ENCODE measurements at places on chromosomes 1 and 21.
A peak's percentile ranks its signal among the peaks of the same experiment; 100 is the strongest.

DNA sequence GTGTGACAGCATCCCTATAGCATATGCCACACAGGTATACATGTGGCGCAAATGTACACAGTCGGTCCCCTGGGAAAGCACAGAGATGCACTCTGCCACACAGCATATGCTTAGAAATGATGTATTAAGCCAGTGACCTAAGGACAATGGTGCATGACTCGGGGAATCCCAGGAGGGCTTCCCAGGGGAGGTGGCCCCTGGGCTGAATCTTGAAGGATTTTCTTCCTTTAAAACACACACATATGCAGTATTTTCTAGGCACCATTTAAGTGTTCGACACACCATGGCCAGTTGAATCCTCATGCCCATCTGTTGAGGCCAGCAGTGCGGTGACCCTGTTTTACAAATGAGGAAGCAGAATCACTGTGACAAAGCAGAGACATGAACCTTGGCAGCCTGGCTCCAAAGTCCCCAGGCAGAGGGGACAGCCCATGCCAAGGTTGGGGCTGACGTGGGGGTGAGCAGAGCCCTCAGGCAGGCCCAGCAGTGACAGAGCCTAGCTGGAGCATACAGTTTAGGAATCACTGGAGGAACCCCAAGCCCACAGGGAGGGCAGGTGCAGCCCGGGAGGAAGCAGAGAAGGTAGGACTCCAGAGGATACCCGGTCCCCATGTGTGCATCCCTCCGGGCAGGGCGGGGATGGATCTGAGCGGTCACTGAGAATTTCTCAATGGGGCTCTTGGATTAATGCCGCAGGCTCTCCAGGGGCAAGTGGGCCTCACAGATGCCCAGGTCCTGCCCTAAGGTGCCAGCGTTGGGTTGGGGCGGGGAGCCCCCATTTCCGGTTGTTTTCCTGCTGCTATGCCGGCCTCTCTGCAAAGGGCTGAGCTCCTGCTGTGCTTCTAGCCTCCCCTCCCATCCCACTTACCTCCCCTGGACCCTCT, 28.4 kb downstream of the WNT3A start:
- DNase-seq = no peak

DNA sequence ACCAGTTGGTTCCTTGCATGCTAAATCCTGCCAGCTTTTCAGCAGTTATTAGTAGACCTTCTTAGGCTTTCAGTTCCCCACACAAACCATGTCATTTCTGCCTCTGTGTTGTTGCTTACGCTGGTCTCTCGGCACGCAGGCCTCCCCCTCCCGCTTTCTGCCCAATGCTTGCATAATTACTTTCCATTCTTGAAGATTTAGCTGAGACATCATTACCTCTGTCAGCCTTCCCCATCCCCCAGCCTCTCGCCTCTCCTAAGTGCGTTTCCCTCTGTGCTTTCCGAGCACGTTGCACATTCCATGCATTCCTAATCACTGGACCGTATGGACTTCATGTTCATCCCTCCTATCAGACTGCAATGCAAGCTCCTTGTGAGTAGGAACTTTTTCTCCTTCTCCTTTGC, 26.8 kb downstream of the TSHB start:
- DNase-seq = no peak

DNA sequence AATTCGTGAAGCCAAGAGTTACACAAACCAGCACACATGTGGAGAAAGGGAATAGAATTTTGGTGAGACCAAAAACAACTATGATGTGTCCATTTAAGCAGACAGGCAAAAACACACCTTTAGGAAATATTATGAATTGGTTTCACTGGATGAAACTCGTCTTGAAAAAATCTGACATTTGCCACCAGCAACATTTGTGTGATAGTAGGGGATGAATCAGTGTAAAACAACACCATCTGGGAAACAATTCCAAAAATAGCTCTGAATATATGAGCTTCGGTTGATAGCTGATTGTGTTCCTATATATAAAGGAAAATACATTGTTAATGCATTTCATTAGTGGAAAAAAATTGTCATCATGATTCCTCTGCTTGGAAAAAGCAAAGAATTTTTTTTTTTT, 327.8 kb downstream of the PAPPA2 start:
- no peak for DNase-seq

DNA sequence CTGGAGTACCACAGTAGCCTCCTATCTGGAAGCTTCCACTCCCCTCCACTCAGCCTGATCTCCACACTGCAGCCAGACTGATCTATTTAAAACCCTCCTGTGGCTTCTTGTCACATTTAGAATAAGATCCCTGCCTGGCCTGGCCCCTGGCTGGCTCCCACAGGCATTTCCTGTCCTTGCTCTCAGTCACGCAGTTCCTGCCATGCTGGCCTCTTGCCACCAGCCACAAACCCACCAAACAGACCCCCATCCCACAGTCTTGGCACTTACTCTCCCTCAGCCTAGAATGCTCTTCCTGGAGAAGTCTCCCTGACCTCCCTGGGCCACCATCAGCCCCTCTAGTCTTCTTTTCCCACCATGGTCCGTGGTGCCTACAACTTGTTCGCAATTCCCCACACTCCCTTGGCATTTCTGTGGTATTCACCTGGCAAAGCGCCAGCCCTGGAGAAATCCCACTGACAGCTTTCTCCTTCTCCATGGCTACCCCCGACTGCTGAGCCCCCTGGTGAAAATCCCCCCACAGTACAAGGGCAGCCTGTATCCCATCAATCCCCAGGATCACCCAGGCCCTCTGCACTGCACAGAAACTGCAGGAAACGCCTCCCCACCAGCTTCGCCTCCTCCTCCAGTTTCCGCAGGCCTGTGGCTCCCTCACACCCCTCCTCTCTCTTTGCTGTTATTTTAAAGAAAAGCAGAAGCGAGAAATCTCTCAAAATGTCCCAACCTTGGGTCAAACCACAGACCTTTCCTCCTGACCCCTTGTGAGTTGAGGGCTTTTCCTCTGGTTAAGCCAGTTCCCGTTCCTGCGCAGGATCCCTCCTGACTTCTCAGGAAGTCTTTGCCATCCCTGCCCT, 94.5 kb downstream of the SYT2 start:
- DNase-seq = no peak

- no peak for DNase-seq
Observed at GRCh38 chr1:163047951-163048659, 21.1 kb upstream of the RGS4 start.

DNA sequence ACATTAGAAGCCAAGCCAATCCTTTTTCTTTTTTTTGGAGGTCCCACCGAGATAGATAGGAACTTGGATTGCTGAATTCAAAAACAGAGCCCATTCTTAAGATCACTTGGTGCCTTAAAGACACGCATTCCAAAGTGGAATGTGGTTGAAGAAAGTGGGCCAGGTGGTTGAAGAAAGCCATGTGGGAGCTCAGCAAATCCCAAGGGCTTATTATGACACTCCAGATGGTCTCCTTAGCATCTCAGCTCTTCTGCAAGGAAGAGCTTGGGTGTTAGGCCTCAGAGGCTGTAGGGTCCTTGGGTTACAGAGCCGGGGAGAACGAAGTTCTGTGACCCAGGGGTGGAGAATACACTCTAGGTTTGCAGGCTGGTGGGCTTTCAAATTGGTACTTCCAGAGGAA, 13.5 kb downstream of the TOR3A start:
- DNase-seq = no peak

DNA sequence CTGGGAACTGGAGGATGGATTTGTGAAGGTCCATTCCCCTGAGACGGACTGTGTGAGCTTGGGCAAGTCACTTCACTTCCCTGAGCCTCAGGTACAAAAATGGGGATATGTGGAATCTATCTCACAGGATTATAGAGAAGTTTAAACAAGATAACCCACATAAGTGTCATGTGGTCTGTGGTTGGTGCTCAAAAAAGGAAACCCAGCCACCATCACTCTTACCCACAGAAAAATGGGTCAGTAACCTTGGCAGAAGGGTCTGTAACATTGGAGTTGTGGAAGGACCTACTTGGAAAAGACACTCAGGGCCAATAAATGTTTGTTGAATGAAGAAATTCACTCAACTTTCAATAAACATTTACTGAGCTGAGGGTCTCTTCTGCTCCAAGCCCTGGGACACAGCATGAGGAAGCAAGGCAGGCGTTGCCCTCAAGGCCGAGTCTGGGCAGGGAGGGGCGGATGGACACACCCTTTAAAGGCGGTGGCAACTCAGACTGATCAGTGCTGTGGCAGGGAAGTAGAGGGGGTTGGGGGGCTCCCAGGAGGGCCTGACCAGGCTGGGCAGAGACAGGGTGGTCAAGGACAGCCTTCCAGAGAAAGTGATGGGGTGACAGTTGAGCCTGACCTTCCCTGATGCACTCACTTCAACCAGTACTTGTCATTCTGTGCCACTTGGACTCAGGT, 66.7 kb upstream of the ACOT11 start:
- no peak for DNase-seq

DNA sequence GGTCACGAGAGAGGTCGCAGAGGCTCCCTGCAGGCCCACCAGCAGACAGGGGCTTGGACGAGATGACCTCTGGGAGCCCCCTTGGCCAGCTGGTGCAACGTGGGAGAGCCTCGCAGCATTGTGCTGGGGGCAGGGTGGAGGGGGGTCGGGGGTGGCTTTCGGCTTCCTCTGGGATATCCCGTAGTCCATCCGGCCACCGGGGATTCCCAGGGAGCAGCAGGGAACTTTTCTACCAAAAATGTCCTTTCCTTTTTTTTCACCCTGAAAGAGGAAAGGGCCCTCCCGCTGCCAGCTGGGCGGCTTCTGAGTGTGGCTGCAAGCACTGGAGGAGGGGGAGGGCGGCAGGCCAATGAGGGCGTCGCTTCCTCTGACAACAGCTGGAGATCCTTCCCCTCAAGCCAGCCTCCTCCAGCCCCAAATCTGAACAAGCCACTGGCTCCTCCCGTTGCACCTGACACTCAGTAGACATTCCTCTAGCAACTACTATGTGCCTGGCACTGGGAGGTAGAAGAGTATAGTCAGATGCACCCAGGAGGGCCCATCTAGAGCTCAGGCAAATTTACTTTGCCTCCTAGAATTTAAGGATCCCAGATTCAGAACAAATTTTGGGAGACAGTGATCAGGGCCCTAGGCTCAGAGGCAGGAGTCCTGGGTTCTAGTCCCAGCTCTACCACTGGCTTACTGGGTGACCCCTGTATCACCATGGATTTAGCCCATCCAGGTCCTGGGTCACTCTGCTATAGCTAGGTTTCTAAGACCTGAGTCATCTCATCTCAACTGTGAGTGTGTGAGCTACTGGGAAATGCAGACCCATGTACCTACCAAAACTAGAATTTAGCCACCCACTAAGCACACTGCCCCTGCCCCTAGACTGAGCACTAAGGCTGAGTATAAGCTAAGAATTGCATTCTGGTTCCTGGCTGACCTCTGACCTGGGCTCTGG, 2.7 kb downstream of the MOB3C start:
- peak; percentile 24 for DNase-seq

GRCh38 chr1:181739214-181739613, 255.9 kb downstream of the CACNA1E start:
- DNase-seq = no peak

DNA sequence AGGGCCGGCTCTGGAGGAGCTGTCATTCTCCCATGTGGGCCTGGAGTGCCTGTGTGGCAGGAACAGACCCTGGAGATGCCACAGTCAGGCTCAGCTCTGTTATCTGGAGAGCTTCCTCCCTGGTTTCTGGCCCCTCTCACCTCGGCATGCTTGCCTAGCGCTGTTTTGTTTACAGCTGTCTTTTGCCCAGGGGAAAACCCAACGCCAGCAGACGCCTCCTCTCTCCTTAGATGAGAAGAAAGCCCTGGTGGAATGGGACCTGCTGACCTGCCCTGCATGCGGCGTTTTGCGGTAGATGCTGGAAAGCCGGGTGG, 104.9 kb downstream of the CRYAA start:
- DNase-seq = no peak

GRCh38 chr1:215004121-215004827, 78.3 kb upstream of the KCNK2 start:
- no peak for DNase-seq

DNA sequence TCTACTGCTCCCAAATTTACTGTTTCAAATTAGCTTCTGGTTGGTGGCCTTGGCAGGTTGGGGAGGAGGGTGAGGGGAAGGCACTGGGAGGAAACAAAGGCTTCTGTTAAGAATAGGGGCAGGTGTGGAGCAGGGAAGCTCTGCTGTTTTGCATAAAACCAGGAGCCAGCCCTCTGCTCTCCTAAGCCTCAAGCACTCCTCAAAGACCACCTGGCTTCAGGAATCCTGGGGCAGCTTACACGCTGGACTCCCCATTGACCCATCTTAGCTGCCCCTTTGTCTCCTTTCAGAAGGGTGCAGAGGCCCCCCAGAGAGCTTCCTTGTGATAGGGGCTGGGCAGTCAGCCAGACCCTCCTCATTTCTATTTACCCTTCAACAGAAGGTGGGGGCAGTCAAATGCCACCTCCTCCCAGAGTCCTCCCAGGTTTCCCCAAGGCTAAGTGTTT, 11.5 kb upstream of the DHRS3 start:
- DNase-seq = no peak

DNA sequence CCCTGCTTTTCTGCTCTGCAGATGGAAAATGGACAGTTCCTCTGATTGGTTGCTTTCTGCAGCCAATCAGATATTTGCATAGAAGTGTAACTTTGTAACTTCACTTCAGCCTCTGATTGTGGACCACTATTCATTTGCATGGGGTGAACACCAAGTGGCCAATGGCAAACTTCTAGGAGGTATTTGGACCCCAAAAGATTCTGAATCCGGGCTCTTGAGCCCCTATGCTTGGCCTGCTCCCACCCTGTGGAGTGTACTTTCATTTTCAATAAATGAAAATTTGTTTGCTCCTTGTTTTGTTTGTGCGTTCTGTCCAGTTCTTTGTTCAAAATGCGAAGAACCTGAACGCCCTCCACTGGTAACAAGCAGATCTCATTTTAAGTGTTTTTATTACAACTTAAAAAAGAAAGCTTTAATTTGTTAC, 6.4 kb upstream of the GSTM4 start:
- no peak for DNase-seq

DNA sequence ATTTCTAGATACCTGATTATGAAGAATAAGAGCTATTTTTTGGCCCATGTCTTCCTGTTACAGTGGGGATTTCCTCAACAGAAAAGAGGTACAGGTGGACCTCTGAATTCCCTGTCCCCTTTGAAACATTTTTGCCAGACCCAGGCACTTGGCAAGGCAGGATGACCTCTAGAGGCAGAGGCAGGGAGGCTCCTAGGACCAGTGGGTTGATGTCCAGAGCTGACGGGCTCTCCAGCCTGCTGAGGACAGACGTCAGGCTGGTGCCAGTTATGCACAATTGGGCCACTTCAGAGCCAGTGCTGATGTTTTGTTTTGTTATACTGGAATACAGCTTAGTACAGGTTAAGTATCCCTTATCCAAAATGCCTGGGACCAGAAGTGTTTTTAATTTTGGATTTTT, 18.5 kb upstream of the A3GALT2 start:
- DNase-seq = no peak

DNA sequence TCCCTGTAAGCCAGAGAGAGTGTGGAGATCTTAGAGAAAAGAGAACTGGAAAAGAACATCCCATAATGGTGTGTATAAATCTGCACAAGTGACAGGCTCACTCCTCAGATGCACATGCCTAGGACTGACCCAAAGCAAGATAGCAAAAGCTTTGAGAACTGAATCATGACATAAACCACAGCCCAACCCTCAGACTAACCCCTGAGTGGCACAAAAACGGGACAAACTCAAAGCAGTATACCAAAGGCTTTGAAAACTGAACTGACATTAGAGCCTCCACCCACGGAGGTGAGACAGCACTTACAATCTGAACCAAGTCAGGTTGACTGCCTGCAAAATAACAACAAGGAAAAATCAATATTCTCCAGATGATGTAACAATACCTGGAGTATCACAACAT, 70.8 kb downstream of the TIAM1 start:
- no peak for DNase-seq

GRCh38 chr1:26618561-26618960, 77.3 kb upstream of the ARID1A start:
- no peak for DNase-seq

- no peak for DNase-seq
Observed at GRCh38 chr1:163174524-163175437, 27.9 kb downstream of the RGS5 start.

GRCh38 chr1:6353955-6354658, 39.5 kb downstream of the ACOT7 start:
- no peak for DNase-seq

All from activated effector memory CD4-positive, alpha-beta T cell treated with Interleukin-2 at 50 U/mL for 16 hours (primary cell).